Caco-2 (cell line): ENCODE measurements at places on chromosomes 1 and 21. TPM values are rescaled to one million over a fixed set of nuclear protein-coding genes. Genes with fewer than 3 reads are reported as not detected.

The TPR gene
- 172 and 178 TPM in 2 replicates for total RNA-seq

The PTPRC gene
- total RNA-seq: 0.25 and 0.65 TPM in 2 replicates

The HTR6 gene
- not detected in 2 replicates for total RNA-seq

The LPAR3 gene
- not detected in 2 replicates for total RNA-seq

The CFHR2 gene
- total RNA-seq: not detected in 2 replicates

The GBP3 gene
- 0.48 and 0.91 TPM in 2 replicates for total RNA-seq

The OR2T35 gene
- not detected in 2 replicates for total RNA-seq

The C1orf185 gene
- not detected in 2 replicates for total RNA-seq

The SCYL3 gene
- total RNA-seq: 5.9 and 6.7 TPM in 2 replicates

The TMEM52 gene
- 5.8 and 6.4 TPM in 2 replicates for total RNA-seq

The PODN gene
- total RNA-seq: not detected in 2 replicates

The B3GALNT2 gene
- total RNA-seq: 35.5 and 35.9 TPM in 2 replicates

The PTCH2 gene
- total RNA-seq: 0.44 and 0.48 TPM in 2 replicates

The HAO2 gene
- 0.27 and 0.39 TPM in 2 replicates for total RNA-seq

The S100A3 gene
- 0.61 and 0.84 TPM in 2 replicates for total RNA-seq
